ENCODE measurements at places on chromosomes 12 and 14.

GRCh38 chr12:43294916-43295315 lies 257.1 kb downstream of the ADAMTS20 start:
- DNase-seq = no peak

DNA sequence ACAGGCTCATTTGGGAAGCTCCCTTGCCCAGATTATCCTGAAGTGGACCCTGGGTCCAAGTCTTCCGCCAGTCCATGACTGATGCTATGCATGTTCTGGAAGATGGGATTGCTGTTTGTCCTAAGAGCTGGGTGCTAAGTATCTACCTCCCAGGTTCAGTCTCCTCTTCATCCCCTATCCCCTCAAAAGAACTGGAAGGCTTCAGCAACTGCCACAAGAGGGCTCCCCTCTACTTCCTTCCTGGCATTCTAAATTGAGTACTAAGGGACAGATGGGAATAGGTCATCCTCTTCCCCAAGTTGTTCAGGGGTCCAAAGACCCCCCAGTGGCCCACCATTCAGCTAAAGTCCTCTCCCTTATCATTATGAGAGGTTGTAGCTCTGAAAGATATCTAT lies 9.0 kb upstream of the FKBP11 start:
- no peak for DNase-seq

GRCh38 chr14:99752486-99753121 lies 40.6 kb upstream of the EML1 start:
- no peak for DNase-seq

GRCh38 chr12:81692008-81692407 lies 67.1 kb downstream of the PPFIA2 start:
- no peak for DNase-seq

DNA sequence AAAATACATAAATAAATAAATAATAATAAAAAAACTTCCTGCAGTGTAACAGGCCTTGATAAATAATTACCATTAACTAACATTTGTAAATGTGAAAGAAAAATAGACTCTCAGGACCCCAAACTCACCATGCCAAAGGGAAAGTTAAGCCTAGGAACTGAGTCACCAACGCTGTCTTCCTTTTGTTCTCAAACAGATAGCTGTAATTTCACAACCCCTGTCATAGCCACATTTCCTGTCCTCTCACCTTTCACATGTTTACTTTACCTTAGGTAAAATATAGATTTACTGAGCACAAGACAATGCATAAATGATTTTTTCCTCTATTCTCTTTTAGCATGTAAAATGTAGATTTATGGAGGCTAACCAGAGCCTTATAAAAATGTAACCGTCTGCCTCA lies 35.9 kb upstream of the CHST11 start:
- no peak for DNase-seq

DNA sequence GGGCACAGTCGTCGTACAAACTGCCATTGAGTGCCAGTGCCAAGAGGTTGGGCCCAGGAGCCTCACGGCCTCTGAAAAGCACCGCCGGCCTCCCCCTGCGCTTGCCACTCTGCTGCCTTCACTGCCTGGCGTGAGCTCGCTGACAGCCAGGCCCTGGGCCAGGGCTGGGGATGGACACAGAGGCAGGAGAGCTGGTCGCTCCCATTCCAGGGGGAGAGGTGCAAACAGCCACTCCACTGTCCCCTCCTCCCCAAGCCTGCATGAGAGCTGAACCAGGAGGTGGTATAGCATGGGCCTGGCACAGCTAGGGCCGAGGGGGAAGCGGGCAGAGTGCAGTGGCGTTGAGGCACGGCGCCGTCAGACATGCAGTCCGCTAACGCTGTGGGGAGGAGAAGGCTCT lies 4.6 kb downstream of the ADSS1 start:
- no peak for DNase-seq

DNA sequence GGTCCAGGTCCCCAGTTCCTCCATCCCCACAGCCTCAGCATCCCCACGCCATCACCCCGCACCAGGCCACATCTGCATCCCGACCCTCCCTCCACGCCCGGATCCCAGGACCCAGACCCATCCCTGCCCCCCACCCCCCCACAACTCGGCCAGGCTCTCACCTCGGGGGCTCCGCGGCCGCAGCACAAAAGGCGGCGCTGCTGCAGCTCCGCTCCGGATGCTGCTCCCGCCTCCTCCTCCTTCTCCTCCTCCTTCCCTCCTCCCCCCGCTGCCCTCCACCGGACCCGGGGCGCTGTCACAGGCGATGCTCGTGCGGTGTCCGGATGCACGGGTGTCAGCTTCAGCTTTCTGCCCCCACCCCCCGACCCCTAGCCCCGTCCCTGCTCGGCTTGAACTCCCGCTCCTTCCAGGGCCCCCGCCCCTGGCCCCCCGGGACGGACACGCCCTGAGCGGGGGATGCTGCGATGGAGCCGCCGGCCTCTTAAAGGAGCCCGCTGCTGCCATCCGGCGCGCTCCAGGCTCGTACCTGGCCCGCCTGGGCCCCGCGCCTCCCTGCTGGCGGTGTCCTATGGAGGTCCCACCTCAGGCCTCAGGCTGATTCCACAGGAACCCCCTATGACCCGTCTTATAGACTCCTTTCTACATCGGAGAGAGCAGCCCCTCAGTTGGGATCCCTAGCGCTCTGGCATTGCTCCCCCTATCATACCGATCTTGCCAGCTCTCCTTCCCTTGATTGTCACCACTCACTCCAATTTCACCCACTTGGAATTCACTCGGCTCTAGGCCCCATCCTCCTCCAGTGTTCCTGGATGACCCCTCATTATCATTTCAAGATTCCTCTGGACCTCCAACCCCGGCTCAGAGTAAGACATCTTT lies at the start of gene MAP3K12:
Gene MAP3K12, minus strand, starts transcription at position 193 of the 876 bp plus-strand sequence. CDS start 12,067 bp downstream, outside the sequence.
- peak; percentile 30 for DNase-seq

DNA sequence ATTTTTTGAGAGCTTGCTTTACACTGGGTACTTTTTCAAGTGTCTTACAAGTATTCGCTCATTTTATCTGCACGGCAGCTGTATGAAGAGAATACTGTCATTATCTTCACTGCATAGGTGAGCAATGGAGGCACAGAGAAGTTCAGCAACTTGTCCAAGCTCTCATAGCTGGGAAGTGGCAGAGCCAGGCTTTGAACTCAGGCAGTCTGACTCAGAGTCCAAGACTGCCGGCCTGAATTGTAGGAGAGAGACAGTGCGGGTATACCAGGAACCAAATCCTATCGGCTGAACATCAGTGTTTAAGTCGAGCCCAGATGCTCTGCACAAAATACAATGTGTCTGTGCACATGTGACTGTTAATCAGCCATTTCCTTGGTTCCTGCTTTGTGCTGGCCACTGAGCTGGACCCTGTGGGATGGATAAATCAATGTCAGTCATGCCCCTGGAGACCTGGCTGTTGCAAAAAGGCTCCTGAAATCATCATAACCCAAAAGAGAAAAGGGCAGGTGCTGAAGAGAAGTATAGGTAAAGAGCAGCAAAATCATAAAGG lies 474.6 kb downstream of the DPF3 start:
- no peak for DNase-seq

- DNase-seq = no peak
Observed at GRCh38 chr12:129815846-129816245, 88.0 kb downstream of the TMEM132D start.

- no peak for DNase-seq
Observed at GRCh38 chr14:83559721-83560120, 1970.2 kb upstream of the FLRT2 start.

- DNase-seq = no peak
Observed at GRCh38 chr14:69660344-69661193, 49.2 kb downstream of the SUSD6 start.

GRCh38 chr14:79911744-79912143 lies 299.6 kb downstream of the DIO2 start:
- no peak for DNase-seq

GRCh38 chr14:103708750-103709187 lies 6.5 kb downstream of the XRCC3 start:
- DNase-seq = no peak

DNA sequence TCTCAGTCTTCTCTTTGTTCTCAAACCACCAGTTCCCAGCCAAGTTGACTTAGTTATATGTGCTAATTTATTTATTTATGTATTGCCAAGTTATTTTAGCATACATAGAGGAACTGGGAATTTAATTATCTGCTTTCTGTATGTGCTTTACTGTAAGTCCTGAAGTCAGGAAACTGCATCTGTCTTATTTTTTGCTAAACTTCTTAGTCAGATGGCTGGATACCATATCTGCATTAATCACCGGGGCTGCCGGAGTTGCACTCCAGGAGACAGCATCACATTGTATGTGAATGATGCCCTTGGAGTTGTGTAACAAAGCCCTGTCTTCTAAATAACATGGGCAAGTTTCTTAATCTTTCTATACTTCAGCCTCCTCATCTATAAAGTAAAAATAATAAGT lies 96.2 kb downstream of the MON2 start:
- peak; percentile 45 for DNase-seq

- DNase-seq = no peak
Observed at GRCh38 chr14:68851078-68851477, 58.2 kb upstream of the ZFP36L1 start.

GRCh38 chr12:22066310-22066709 lies 20.3 kb downstream of the CMAS start:
- no peak for DNase-seq

- peak; percentile 28 for DNase-seq
Observed at GRCh38 chr12:92088805-92089204, 56.8 kb downstream of the BTG1 start.

GRCh38 chr12:118980407-118981014 lies 830 bp upstream of the SRRM4 start:
- no peak for DNase-seq
